ENCODE measurements at places on chromosomes 4 and X.

GRCh38 chr4:189177130-189177529, 763.5 kb upstream of the FRG1 start:
- no peak for DNase-seq

DNA sequence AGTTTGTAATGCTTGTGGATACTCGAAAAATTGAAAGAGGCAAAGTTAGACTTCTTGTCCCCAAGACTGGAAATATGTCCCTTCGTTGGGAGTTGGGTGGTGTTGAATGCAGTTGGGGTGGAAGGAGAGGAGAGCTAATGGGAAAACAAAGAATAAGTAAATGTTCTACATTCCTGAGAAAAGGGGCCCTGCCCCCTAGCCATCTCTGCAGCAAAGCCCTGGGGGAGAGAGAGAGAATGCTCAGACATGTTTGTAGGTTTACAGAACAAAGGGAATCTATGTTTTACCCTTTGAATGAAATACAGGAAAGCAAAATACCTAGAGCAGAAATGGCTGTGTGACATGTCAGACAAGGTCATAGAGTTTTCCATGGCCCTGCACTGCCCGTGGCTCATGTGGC, 88.1 kb downstream of the RASL11B start:
- no peak for DNase-seq

DNA sequence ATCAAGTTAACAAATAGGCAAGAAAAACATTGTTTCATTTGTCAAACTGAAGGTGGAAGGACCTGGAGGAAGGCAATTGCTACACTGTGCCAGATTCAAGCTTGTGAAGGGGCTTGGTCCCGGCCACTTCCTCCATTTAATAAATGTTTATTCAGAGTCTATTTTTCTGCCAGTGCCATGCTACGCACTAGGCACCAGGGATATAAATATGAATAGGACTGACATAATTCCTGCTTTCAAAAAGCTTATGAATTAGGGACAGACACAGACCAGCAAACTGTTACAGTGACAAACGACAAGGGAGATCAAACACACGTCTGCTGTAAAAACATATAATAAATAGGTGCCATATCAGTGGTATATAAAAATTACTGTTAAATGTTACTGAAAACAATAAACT, 571 bp downstream of the TLR6 start:
- no peak for DNase-seq

DNA sequence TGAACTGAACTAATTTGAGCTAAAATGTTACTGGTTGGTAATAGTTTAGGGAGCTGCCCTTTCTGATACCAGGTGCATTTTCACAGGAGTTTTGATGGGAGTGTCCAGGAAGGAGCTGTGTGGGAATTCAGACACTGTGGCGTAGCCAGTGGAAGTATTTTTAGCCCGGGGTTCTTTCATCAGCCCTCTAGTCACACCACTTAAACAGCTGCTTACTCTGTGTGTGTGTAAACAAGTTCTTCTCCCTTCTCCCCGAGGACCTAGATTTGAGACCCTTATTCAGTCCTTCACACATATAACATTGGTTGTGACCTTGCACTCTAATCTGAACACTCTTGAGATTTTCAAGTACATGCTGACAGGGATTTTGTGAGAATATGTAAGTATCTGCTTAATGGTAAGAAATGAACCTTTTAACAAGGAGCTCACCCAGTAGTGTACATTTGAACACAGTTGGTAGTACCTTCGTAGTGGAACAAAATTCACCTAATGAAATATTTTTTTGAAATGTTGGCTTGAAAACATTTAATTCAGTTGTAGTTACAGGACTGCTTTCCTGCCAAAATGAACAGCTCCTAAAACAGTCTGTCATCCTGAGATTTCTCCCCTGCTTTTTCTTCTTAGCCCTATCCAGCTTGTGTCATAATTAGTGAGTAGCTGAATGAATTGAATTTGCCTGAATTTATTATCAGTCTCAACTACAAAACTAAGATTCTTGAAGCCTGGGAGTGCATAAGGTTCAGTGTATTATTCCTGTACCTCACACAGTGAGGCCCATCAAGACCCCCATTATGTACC, 61.8 kb downstream of the BMPR1B start:
- no peak for DNase-seq

DNA sequence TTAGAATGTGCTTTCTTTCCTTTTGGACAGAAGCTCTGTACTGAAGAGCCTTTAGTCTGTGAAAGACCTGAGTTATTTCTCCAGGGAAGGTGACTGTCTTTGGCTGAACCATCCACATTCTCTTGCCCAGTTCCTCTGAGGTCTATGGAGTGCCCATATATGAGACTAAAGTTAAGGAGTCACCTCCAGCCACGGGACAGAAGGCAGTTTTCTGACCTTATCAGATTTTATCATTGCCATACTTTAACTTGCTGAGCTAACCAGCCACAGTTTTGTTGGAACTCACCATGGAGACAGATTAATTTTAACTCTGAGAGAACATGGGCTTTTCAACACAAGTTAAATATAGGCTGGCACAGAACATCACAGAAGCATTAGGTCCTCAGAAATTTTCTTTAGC, 26.3 kb downstream of the IL1RAPL1 start:
- no peak for DNase-seq

DNA sequence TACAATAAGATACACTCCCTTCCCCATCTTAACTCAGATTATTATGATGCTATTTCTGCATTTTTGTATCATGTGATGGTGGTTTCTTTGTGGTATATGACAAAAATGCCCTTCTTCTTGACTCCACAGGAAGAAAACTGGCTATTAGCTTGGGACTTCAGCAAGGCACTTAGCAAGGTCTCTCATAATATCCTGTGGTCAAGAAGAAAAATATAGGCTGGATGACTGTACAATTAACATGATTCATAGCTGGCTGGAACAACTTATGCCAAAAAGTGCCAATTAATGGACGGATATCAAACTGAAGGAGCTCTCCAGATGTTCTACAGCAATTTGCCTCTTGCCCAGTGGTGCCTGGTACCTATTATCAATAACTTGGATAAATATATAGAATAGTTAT, 2.3 kb upstream of the MID1IP1 start:
- DNase-seq: no peak
